Neuronal stem cell (in vitro differentiated cells): ENCODE measurements at places on chromosomes 1 and 21.
A peak's percentile ranks its signal among the peaks of the same experiment; 100 is the strongest.

GRCh38 chr21:16863908-16864307, 648.9 kb upstream of the CXADR start:
- no peak for DNase-seq

- no peak for DNase-seq
Observed at GRCh38 chr1:209768354-209768774, 12.5 kb downstream of the TRAF3IP3 start.

DNA sequence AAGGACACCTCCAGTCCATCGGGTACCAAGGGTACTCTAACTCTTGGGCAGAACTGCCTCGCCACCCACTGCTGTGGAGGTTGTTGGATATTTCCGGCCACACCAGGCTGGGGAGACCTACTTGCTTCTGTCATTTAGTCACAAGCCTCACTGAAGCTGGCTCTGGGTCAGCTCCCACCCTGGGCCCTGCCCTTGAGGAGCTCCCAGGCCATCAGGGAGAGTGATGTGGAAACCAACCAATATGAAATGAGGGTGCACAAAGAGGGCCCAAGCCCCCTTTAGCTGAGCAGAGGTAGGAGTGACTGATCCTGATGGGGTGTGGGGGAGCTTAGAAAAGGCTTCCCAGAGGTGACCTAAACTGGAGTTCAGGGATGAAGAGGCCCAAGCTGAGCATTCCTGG, 19.6 kb downstream of the PARS2 start:
- DNase-seq = no peak

DNA sequence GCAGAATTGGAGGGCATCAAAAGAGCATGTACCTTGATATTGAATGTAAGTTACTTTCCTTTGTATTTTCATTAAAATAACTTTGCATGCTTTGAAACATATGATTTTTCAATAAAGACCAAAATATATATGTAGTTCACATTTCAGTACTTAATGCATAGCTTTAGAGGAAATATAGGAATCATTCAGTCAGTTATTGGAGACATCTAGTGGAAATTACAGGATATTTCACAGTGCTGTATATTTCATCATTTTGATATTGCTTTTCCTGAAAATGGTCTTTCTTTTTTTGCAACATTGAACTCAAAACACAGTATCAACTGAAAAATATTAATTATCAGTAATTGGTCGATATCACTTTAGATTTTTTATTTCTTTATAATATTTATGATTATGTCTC, 375.8 kb downstream of the NCAM2 start:
- DNase-seq = no peak

- no peak for DNase-seq
Observed at GRCh38 chr1:25906644-25907300, 553 bp upstream of the STMN1 start.

- no peak for DNase-seq
Observed at GRCh38 chr1:232655028-232655745, 25.3 kb upstream of the SIPA1L2 start.

DNA sequence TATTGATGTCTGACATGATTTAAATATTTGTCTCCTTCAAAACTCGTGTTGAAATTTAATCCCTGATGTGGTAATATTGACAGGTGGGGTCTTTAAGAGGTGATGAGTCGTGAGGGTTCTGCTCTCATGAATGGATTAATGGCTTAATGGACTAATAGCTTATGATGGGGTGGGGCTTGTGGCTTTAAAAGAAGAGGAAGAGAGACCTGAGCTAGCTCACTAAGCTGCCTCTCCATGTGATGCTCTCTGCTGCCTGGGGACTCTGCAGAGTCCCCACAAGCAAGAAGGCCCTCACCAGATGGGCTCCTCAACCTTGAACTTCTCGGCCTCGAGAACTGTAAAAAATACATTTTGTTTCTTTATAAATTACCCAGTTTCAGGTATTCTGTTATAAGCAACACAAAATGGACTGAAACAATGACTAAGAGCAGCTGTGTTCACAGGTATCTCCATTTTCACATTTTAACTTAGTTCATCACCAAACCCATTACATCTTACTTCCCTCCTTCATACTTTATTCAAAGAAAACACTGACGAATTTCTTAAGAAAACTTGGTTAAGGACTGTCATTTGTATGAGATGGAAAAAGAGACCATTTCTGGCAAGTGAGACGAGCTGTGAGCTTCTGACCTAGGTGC, 12.1 kb upstream of the AIM2 start:
- no peak for DNase-seq

GRCh38 chr1:19762175-19762779, 37.4 kb downstream of the TMCO4 start:
- DNase-seq = peak; percentile 23

- no peak for DNase-seq
Observed at GRCh38 chr1:101185421-101185820, 51.4 kb upstream of the S1PR1 start.

- no peak for DNase-seq
Observed at GRCh38 chr1:153353226-153353947, 4.3 kb upstream of the S100A9 start.

DNA sequence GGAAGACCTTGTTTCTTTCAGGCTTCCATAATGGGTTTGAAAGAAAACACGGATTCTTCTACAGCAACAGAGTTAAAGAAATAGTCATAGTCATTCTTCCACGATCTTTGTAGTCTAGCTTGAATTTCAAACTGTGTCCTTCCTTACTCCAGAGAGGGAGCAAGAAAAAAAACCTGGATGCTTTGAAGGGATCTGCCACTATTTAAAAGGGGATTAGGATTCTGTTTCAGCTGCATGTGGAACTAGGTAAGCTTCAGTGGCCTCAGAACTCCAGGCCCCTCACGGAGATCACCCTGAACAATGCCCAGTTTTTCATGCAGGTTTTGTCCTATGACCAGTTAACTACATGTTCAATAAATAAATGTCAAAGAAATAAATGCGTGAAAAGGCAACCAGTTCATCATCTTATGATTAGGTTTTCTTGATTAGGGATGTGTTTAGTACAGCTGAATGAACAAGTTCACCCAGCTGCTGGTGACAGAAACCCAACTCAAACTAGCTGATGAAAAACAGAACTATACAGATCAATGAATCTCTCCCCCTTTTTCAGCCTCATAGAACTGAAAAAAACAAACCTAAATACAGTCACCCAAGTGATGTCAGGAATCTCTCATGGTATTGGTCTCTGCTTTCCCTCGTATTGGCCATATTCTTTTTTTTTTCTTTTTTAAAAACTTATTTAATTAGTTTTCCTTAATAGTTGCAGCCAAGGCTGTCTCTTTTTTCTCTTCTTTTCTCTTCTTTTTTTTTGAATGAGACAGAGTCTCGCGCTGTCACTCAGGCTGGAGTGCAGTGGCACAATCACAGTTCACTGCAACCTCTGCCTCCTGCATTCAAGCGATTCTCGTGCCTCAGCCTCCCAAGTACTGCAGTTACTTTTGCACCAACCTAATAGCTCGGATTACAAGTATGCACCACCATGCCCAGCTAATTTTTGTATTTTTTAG, 14.6 kb upstream of the MPZL1 start:
- peak; percentile 23 for DNase-seq

GRCh38 chr1:171807556-171807955, 26.1 kb downstream of the METTL13 start:
- no peak for DNase-seq

GRCh38 chr1:224253721-224254120, 70.7 kb downstream of the DEGS1 start:
- no peak for DNase-seq

DNA sequence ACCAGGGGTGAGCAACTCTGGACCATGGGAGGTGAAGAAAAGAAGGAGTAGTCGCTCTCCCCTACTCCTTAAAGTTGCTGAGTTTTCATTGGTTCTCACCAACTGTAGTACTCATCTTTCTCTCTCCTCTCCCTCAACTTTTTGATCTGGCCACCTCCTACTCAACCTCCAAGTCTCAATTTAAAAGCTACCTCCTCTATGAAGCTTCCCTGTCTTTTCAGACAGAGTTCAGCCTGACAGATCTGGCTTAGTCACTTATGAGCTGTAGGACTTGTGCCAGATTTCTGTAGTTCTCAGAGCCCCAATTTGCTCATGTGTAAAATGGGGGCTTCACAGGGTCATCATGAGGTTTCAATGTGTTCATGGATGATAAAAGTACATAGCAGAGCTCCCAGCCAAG, 34.5 kb upstream of the HTR1D start:
- no peak for DNase-seq

DNA sequence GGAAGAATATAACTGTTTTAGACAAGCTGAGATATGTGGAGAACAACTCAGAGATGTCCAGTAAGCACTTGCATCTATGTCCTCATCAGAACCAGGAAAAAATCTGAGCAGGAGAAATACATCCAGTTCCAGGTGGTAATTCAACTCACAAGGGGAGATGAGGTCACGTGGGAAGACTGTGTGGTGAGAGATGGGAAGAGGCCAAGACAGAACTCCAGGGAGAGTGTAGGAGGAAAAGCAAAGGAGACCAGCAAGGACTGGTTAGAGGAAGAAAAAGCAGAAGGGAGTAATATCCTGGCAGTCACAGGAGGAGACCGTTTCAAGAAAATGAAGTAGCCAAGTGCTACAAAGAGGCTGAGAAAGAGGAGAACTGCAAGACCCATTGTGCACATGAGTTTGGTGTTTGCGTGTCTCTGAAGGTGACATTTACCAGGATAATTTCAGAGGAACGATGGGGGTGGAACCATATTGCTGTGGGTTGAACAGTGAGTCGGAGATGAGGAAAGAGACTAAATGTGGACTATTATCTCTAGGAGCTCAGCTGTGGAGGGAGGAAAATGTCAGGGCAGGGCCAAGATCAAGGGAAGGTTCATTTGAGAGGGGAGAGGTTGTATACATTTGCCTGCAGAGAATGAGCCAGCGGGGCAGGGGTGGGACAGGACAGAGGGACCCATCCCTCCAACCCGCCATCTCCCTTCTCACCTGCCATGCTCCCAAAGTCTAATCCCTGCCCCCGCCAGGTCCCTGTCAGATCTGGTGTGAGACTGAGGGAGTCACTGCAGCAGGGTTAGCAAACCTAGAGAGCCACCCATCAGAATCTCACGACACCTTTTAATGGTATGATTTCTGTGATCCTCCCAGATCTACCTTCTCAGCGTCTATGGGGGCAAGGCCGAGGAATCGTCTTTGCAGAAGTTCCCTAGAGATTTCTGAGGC, 24.9 kb downstream of the SUSD4 start:
- no peak for DNase-seq
